ENCODE measurements at places on chromosomes 4 and X. TPM values are rescaled to one million over a fixed set of nuclear protein-coding genes. Genes with fewer than 3 reads are reported as not detected.

SSX2 gene
- not detected for total RNA-seq

WNK3 gene
- total RNA-seq = 0.89 TPM

CT45A10 gene
- not detected for total RNA-seq

PFKFB1 gene
- total RNA-seq = 0.16 TPM

RNF175 gene
- total RNA-seq = 0.38 TPM

Measured in Right ventricle myocardium superior (tissue), 1 donor.